ENCODE measurements at places on chromosomes 11 and 22. TPM values are rescaled to one million over a fixed set of nuclear protein-coding genes. Genes with fewer than 3 reads are reported as not detected.

DNA sequence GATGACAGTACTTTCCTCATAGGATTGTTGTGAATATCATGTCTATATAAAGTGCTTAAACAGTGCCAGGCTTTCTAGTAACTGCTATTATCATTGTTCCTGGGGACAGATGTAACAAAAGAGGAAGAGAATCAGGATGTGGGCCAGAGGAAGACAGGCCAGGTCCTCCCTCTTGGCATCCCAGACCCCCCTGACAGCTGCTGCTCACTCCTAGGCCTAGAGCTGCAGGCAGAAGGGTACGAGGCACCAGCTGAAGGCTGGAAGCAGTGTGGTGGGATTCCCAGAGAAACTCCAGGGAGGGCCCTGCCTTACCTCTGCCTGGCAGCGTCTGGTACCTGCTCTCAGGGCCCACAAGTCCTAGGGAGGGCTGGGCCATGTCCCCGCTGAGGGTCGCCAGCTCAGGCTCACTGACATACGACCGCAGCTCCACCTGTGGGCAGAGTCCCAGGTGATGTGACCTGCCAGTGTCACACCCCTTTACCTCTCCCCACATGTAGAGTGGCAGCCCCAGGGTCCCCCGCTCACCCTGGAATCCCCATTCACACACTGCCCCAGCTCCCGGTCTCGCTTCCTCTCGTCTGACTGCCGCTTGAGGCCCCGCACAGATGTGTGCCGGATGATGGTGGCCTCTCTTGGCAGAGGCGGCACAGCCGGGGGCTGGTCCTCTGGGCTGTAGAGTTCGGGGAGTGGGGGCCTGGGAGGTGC is 52.2 kb downstream of the C11orf58 start:
- no peak for DNase-seq
- H3K27ac ChIP-seq, result no peak overlapping the region
- no peak overlapping the region for H3K4me3 ChIP-seq

GRCh38 chr11:64969209-64969608 is 2.7 kb downstream of the MAJIN start:
- H3K4me1 ChIP-seq, result peaks cover 10% of the 10 kb centered on the region
- no peak overlapping the region for H3K4me3 ChIP-seq
- H3K36me3 ChIP-seq, result no peaks in the 10 kb centered on the region
- peaks cover 10% of the 10 kb centered on the region for H3K27me3 ChIP-seq
- H3K27ac ChIP-seq, result no peak overlapping the region

- no peaks in the 10 kb centered on the region for H3K27me3 ChIP-seq
- peaks cover 32% of the 10 kb centered on the region for H3K36me3 ChIP-seq
- H3K4me3 ChIP-seq, result no peak overlapping the region
Measured at GRCh38 chr22:17786435-17787161, 12.3 kb upstream of the BID start.

GRCh38 chr11:43516316-43516850 is 157.7 kb downstream of the TTC17 start:
- no peak overlapping the region for H3K27ac ChIP-seq
- no peaks in the 10 kb centered on the region for H3K36me3 ChIP-seq

- H3K27me3 ChIP-seq, result no peaks in the 10 kb centered on the region
- peaks cover 9% of the 10 kb centered on the region for H3K4me1 ChIP-seq
- no peak overlapping the region for H3K27ac ChIP-seq
- H3K4me3 ChIP-seq, result no peak overlapping the region
- DNase-seq, result no peak
- no peaks in the 10 kb centered on the region for H3K36me3 ChIP-seq
Measured at GRCh38 chr11:130551388-130551787, 102.9 kb downstream of the ADAMTS15 start.

HEPN1 gene
- not detected for total RNA-seq

- no peak for DNase-seq
- peaks cover 22% of the 10 kb centered on the region for H3K4me1 ChIP-seq
- H3K27ac ChIP-seq, result no peak overlapping the region
- H3K36me3 ChIP-seq, result peaks cover 10% of the 10 kb centered on the region
Measured at GRCh38 chr11:118892514-118892913, 8.8 kb downstream of the CXCR5 start.

GRCh38 chr11:115153135-115153534 is 351.1 kb downstream of the CADM1 start:
- no peak overlapping the region for H3K4me3 ChIP-seq
- no peaks in the 10 kb centered on the region for H3K36me3 ChIP-seq
- H3K27me3 ChIP-seq, result peaks cover 5% of the 10 kb centered on the region

DNA sequence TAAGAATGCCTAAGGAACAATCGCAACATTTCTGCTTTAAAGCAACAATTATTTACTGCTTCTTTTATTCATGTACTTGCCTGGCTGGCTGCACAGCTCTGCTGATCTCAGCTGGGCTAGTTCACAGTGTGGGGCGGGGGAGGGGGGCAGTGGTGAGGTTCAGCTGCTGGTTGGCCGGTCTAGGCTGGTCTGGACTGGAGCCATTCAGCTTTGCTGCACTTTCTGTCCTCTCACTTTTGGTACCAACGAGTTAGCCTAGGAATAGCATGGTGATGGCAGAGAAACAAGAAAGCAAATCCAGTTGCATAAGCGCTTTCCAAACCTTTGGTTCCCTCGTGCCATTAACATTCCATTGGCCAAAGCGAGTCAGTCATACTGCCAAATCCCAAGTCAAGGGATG is 16.0 kb upstream of the MIF start:
- H3K27ac ChIP-seq, result no peak overlapping the region
- no peak for DNase-seq
- H3K27me3 ChIP-seq, result no peaks in the 10 kb centered on the region
- no peak overlapping the region for H3K4me3 ChIP-seq
- H3K36me3 ChIP-seq, result peaks cover 15% of the 10 kb centered on the region
